ENCODE measurements at places on chromosomes 11 and 22.

GRCh38 chr22:25495285-25495684 lies 69.2 kb upstream of the GRK3 start:
- DNase-seq: no peak

- no peak for DNase-seq
Observed at GRCh38 chr11:106331176-106331575, 253.7 kb downstream of the AASDHPPT start.

DNA sequence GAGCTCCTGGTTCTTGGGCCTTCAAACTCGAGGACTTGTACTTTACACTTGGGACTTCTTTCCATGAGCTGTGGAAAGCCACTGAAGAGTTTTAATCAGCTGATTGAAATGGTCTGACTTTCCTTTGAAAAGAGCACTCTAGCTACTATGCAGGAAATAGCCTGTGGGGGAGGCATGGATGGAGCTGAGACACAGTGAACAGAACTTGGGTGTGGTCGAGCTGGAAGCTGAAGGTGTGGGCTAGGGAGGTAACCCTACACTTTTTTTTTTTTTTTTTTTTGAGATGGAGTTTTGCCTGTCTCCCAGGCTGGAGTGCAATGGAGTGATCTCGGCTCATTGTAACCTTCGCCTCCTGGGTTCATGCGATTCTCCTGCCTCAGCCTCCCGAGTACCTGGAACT lies 17.5 kb upstream of the CAPRIN1 start:
- DNase-seq: no peak

- no peak for DNase-seq
Observed at GRCh38 chr11:119093942-119094815, 7.5 kb downstream of the DPAGT1 start.

- no peak for DNase-seq
Observed at GRCh38 chr11:34268906-34269430, 88.8 kb downstream of the ABTB2 start.
